ENCODE measurements at places on chromosomes 3 and 15.

GRCh38 chr3:127796831-127797150 is 25.5 kb downstream of the MGLL start:
- no peak for DNase-seq

DNA sequence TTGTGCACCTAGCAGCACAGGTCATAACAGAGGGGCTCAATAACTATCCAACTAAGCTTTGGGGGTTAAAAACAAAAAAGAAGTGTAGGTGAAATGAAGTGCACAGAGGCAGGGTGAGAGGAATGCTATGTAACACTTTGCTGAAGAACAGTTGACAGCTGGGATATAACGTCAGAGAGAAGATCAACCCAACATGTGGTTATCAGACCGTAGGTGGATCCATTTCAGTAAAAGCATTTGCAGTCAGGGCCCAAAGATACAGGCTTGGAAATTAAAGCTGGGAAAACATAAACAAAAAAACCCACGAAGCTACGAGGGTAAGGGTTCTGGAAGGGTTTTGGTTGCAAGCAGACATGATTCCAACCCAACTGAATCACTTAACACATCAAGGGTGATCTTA is 377.5 kb upstream of the NR2F2 start:
- DNase-seq, result no peak

GRCh38 chr3:43353923-43354670 is 67.8 kb downstream of the SNRK start:
- DNase-seq, result no peak

GRCh38 chr3:111589303-111590142 is 5.6 kb downstream of the ZBED2 start:
- DNase-seq, result no peak

GRCh38 chr3:194135806-194136518 is at the start of gene HES1:
HES1 (plus strand) TSS chr3:194136148; CDS start chr3:194136381, 233 bp downstream.
- peak; percentile 96 for DNase-seq

GRCh38 chr3:160885791-160886286 is 129.8 kb downstream of the PPM1L start:
- DNase-seq, result no peak

DNA sequence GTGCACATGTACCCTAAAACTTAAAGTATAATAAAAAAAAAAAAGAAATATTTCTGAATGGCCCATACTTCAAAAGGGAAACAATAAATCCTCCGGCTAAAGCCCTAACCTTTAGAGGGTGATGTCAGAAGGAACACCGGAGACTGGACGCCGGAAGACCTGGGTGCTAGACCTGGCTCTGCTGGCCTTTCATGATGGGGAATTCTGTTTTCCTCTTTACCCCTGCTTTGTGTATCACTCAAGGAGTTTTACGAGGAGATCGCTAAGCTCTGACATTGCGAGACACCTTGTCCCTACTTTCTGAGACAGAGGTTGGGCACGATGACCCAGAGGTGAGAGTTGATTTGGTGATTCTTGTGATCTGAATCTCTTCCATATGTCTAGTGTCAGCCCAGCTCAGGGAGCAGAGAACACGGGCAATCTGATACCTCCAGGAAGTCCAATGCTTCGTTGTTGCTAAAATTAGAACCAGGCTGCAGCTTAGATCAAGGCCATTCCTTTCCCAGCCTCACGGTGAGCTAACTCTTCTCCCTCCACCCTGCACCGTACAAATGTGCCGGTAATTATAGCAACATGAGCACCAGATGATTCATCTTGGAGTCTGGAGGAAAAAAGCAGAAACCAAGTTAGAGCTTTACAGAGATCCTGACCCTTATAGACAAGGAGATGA is 42.0 kb upstream of the CFAP161 start:
- DNase-seq, result peak; percentile 63

GRCh38 chr3:126350502-126351085 is 6.6 kb downstream of the KLF15 start:
- DNase-seq, result no peak

DNA sequence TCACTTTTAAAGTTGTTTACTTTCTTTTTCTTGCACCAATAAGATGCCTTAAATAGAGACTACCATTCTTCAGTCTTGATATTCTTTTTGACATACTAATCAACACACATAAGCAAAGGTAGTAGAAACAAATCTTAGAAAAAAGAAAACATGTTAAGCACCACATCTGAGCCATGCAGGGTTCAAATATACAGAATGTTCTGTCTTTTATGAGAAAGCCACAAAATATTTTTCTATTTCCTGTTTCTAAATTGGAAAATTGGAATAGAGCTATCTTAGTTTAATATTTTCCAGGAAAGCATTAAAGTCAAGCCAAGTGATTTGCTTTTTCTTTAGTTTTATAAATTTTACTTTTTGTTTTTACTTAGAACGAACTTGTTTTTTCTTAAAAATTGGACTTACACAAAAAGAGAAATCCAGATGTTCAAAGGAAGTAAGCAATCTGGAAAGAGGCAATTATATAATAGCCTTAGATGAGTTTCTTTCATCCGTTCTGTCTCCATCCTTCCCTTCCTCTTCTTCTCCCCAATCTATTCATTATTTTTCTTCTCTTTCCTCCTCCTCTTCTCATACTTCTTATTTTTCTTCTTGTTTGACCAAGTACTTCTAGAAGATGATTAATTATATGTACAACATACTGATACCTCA is 731.7 kb downstream of the SQOR start:
- no peak for DNase-seq

GRCh38 chr15:91752081-91752785 is 101.3 kb upstream of the SLCO3A1 start:
- DNase-seq, result no peak

GRCh38 chr15:89462198-89462912 is 34.0 kb downstream of the RHCG start:
- peak; percentile 31 for DNase-seq

DNA sequence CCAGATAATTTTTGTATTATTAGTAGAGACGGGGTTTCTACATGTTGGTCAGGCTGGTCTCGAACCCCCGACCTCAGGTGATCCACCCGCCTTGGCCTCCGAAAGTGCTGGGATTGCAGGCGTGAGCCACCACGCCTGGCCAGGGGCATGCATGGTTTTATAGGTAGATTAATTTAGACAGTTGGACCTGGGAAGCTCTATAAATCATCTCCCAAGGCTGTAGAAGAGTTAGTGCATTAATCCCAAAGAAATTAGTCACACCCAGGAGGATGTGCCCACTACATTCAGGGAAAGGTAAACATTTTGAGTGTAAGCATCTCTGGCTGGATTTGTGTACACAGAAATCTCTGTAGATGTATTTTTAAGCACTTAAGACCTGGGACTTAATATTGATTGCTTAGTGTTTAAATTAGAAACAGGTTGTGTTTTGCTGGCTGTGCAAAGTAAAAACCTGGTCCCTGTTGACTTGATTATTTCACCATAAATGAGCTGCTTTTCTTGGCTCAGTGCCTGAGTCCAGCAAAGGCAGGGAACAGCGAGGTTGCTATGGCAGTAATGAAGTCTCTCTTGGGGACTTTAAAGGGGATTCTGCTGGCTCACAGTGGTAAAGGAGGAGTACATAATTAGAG is 19.2 kb downstream of the EXOSC7 start:
- no peak for DNase-seq

GRCh38 chr3:89947337-89947954 is 840.0 kb downstream of the EPHA3 start:
- DNase-seq, result no peak

GRCh38 chr3:106566277-106566676 is 697.5 kb upstream of the CBLB start:
- DNase-seq, result no peak

- DNase-seq, result no peak
Observed at GRCh38 chr15:70133296-70133695, 35.6 kb upstream of the TLE3 start.

DNA sequence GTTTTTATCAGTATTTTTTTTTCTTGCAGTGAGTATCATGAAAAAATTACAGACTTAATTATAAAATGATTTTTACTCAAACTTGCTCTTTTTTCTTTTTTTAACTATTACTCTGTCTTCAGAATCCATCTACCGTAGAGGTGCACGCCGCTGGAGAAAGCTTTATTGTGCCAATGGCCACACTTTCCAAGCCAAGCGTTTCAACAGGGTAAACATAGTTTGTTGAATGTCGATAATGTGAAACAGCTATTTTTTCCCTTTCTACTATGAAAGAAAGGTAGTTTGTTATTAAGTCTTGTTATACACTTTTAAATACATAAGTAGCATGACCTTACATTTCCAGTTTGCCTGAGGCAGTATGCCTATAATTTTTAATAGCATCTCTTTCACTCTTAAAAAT is 45.6 kb downstream of the PRKCI start:
- no peak for DNase-seq

Data from suppressor macrophage treated with lipopolysaccharide for 4 hours (primary cell).